Umbilical cord (tissue), 2 donors: ENCODE measurements at places on chromosomes 1 and 21.

- DNase-seq: no peak
Observed at GRCh38 chr1:159200769-159201168, 3.9 kb upstream of the ACKR1 start.

- no peak for DNase-seq
Observed at GRCh38 chr1:62058956-62059355, 135.7 kb upstream of the L1TD1 start.

DNA sequence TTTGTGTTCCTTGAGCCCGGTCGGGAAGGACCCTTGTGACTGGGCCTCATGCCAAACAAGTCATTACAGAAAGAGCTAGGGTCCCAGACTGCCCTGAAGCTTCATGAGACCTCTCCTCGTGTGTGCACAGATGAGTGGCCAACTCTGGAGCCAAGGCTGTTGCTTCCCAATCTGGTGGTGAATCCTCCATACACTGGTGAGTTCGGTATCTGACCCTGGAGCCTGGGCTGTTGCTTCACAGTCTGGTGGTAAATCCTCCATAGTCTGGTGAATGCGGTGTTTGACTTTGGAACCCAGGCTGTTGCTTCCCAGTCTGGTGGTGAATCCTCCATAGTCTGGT, 737.8 kb downstream of the MATN1 start:
- DNase-seq: no peak

- DNase-seq: no peak
Observed at GRCh38 chr1:221509575-221510355, 232.1 kb downstream of the DUSP10 start.

DNA sequence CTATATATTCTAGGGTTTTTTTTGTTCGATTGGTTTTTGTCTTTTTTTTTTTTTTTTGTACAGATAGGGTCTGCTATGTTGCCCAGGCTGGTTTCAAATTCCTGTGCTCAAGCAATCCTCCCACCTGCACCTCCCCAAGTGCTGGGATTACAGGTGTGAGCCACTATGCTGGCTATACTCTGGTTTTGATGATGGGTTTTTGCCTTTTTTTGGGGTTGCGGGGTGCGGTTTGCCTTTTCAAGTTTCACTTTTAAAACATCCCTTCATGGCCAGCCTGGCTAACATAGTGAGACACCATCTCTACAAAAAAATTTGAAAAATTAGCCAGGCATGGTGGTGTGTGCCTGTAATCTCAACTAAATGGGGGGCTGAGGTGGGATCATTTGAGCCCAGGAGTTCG, 10.0 kb downstream of the KDM5B start:
- DNase-seq: no peak

DNA sequence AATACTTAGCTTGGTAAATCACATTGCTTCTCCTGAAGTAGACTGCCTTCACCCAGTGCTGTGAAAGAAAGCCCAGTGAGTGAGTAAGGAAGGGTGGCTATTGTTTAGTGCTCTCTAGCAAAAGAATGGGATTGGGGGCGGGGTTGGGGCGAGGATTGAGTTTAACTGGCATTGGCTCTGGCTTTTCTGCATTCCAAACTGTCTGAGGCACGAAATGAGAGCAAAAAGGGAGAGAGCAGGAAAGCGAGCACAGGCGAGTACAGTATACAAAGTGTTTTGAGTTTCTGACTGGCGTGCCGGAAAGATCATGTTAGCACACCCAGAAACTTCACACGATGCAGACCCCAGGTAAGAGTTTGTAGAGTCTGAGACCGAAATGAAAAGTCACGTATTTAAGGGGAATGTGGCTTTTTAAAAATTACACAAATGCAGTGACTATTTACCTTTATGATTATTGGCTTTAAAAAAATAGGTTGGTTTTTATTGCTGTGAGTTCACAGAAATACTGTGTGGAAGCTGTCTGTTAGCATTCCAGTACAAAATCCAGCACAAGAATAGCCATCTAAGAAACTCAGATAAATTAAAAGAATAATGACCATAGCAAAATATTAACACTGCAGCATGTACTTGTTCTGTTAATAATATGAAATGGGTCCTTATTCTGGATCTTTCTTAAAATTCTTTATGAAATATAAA, 155.4 kb downstream of the CLEC20A start:
- peak; percentile 91 for DNase-seq

DNA sequence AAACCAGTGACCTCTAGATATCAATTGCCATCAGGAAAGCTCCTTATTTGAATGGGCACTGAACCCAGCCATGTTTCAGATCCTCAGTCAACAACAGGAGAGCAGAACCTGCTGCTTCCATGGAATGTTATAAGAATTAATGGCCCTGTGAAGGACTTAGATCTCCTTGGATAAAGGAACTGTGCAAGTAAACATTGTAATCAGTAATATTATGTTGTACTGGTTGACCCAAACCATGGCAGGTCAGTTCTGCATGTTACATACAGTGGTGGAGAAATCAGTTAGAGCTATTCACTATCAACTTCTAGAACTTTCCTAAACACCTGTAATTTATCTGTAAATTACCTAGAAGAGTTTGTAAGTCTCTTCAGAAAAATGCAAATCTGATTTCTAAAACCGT, 11.2 kb upstream of the CLDN8 start:
- no peak for DNase-seq

DNA sequence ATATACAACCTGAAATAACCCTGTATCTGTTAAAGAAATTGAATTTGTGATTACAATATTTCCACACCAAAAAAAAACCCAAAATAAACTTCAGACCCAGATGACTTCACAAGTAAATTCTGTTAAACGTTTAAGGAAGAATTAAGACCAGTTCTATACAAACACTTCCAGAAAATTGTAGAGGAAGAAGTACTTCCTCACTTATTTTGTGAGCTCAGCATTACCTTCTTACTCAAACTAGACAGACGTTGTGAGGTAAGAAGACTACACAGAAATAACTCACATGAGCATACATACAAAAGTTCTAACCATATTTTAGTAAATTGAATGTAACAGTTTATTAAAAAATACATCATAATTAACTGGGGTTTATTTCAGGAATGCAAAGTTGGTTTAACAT, 18.8 kb downstream of the RALGPS2 start:
- no peak for DNase-seq
